ENCODE measurements at places on chromosomes 2 and 18. TPM values are rescaled to one million over a fixed set of nuclear protein-coding genes. Genes with fewer than 3 reads are reported as not detected.
A peak's percentile ranks its signal among the peaks of the same experiment; 100 is the strongest.

IL1R2 gene
- total RNA-seq: 3.6 TPM

NT5C1B gene
- total RNA-seq: not detected

GATA6 gene
- total RNA-seq: 2.9 TPM

INPP5D gene
- 17.7 TPM for total RNA-seq

DGUOK gene
- 130 TPM for total RNA-seq

SERPINB4 gene
- total RNA-seq: not detected

DNA sequence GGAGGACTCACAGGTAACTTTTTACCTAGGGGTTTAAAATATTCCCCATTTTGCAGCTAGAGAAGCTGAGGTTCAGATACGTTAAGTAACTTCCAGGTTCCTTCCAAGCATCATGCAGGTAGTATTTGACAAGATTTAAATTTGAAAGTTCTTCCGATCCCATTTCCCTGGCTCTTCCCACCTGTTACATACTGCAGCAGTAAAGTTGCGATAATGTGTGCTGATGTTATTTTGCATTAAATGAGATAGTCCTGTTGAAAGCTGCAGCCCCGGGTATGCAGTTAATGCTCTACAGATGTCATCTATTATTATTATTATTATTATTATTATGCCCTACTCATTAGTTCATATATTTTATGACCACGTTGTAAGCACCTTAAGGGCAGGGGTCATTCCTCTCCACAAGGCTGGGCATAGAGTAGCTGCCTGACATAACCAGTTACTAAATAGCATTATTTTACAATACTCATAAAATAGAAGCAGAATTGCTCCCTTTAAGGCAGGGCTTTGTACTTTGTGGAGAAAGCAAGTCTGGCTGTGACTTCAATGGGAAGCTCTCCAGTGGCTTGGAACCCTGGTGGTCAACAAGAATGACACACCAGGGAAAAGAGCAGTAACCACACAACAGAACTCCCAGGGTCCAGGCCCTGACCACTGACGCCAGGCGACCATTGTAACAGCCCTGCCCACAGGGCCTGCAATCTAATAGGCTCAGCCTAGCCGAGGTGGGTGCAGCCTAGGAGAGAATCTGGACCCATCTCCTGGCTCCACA is 112.0 kb upstream of the STPG4 start:
- peak; percentile 50 for DNase-seq
- H3K36me3 ChIP-seq: no peaks in the 10 kb centered on the region
- H3K4me1 ChIP-seq: peaks cover 85% of the 10 kb centered on the region

DNA sequence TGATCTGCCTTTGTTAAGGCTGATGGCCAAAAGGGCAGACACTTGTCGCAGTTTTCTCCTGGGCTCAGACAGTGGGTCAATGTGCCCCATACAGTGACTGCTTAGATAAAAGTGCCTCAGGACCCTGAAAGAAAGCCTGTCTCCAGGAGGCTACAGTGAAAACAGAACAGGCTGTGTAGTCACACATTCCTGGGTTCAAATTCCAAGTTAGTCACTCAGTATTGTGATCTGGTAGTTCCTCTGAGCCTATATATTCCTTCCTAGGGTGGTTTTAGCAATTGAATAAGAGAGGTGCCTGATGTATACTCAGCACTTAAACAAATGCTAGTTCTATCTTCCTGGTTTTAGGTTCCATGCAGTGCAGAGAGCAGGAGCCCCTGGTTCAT is 54.4 kb downstream of the RPL37A start:
- H3K36me3 ChIP-seq: no peaks in the 10 kb centered on the region
- peak; percentile 96 for DNase-seq
- H3K4me3 ChIP-seq: no peak overlapping the region
- H3K27ac ChIP-seq: peak overlapping the region; percentile 65
- H3K4me1 ChIP-seq: peaks cover 65% of the 10 kb centered on the region

DNA sequence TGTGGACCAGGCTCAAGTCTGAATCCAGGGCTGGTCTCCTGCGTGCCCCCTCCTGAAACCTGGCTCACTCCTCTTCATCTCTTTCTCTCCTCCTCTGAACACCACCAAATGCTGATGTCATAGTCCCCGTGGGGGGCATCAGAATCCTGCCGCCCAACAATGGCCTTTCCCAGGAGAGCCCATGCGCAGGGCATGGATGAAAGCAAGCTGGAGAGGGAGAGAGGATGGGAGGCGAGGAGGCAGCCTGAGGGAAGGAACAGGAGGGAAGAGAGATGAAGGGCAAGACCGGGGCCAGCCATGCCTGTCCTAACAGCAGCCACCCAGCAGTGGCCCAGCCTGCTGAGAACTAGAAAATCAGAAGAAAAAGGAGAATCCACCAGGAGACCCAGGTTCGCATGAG is 22.3 kb upstream of the LPIN1 start:
- no peak overlapping the region for H3K27ac ChIP-seq
- peaks cover 13% of the 10 kb centered on the region for H3K4me1 ChIP-seq
- H3K4me3 ChIP-seq: no peak overlapping the region
- H3K36me3 ChIP-seq: no peaks in the 10 kb centered on the region
- DNase-seq: no peak

- no peak for DNase-seq
- H3K4me1 ChIP-seq: no peaks in the 10 kb centered on the region
- H3K27me3 ChIP-seq: peaks cover 10% of the 10 kb centered on the region
- no peak overlapping the region for H3K27ac ChIP-seq
Observed at GRCh38 chr2:85867556-85868292, 21.1 kb downstream of the ST3GAL5 start.

GRCh38 chr2:131030478-131030971 is 62.7 kb downstream of the FAM168B start:
- 0 out of 2 replicates have a peak, but pooled peaks cover 5% of the 10 kb centered on the region for H3K4me1 ChIP-seq
- no peak for DNase-seq
- no peaks in the 10 kb centered on the region for H3K36me3 ChIP-seq
- no peak overlapping the region for H3K27ac ChIP-seq

GRCh38 chr2:239337122-239337876 is 63.5 kb downstream of the HDAC4 start:
- no peak overlapping the region for H3K27ac ChIP-seq
- DNase-seq: no peak
- no peaks in the 10 kb centered on the region for H3K27me3 ChIP-seq

GRCh38 chr2:10771786-10772185 is 40.8 kb downstream of the PDIA6 start:
- H3K27me3 ChIP-seq: peaks cover 35% of the 10 kb centered on the region
- H3K4me3 ChIP-seq: no peak overlapping the region
- no peak overlapping the region for H3K27ac ChIP-seq
- no peaks in the 10 kb centered on the region for H3K36me3 ChIP-seq
- no peak for DNase-seq

GRCh38 chr2:26335231-26335630 is 10.7 kb upstream of the SELENOI start:
- H3K27ac ChIP-seq: no peak overlapping the region
- H3K36me3 ChIP-seq: no peaks in the 10 kb centered on the region
- no peak overlapping the region for H3K4me3 ChIP-seq

All from HepG2 (cell line).